CD8-positive, alpha-beta T cell (primary cell): ENCODE measurements at places on chromosomes 4 and X.

- DNase-seq = no peak
Observed at GRCh38 chr4:130568746-130569145, 1472.8 kb downstream of the C4orf33 start.

DNA sequence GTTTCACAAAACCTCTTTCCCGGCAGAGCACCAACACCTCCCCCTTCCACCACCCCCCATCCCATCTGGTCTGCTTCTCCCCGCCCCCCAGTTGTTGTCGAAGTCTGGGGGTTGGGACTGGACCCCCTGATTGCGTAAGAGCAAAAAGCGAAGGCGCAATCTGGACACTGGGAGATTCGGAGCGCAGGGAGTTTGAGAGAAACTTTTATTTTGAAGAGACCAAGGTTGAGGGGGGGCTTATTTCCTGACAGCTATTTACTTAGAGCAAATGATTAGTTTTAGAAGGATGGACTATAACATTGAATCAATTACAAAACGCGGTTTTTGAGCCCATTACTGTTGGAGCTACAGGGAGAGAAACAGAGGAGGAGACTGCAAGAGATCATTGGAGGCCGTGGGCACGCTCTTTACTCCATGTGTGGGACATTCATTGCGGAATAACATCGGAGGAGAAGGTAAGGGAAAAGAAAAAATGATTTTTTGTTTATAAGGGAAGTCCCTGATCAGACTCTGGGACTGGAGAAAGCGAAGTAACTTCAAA lies at the start of gene PDGFRA:
Gene PDGFRA, plus strand, starts transcription at position 333 of the 541 bp plus-strand sequence. CDS start 29,476 bp downstream, outside the sequence.
- no peak for DNase-seq

DNA sequence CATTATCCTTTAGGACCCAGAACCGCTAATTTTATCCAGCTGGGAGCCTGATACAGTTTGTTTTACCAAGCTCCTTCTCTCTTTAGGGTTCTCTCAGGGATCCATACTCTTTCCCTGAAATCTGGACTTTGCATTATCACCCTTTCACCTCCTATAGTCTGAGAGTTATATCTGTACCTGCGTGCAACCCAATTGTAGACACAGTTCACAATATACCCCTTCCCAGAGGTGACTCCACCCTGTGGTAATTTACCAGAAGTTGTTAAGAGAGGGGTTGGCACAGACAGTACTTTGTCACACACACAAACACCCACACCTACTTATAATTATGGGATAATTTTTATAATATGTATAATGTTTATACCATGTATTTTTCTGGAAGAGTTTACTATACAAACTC lies 275.8 kb upstream of the NR3C2 start:
- no peak for DNase-seq

GRCh38 chr4:99587803-99588202 lies 13.2 kb downstream of the MTTP start:
- no peak for DNase-seq

- no peak for DNase-seq
Observed at GRCh38 chrX:129361576-129361975, 161.7 kb downstream of the SMARCA1 start.

GRCh38 chr4:153514001-153514526 lies 47.9 kb downstream of the TMEM131L start:
- DNase-seq = no peak

DNA sequence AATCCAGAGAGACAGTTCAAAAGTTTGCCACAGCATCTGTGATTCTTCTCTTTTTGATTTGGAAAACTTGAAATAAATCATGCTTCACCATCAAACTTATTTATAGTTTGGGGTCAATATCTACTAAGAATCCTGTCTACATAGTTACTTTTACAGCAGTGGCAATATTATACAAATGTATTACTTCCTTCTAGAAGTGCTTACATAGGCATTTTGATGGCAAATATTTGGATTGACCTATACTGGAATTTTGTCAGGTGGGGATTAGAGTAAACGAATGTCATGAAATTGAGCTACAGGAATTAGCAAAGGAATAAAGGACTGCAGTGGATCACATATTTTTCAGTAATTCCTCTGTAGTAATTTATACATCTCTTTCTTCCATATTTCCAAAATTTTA lies 1885.5 kb upstream of the ADGRL3 start:
- DNase-seq = no peak

GRCh38 chr4:89904524-89904923 lies 9.9 kb downstream of the MMRN1 start:
- DNase-seq = no peak

DNA sequence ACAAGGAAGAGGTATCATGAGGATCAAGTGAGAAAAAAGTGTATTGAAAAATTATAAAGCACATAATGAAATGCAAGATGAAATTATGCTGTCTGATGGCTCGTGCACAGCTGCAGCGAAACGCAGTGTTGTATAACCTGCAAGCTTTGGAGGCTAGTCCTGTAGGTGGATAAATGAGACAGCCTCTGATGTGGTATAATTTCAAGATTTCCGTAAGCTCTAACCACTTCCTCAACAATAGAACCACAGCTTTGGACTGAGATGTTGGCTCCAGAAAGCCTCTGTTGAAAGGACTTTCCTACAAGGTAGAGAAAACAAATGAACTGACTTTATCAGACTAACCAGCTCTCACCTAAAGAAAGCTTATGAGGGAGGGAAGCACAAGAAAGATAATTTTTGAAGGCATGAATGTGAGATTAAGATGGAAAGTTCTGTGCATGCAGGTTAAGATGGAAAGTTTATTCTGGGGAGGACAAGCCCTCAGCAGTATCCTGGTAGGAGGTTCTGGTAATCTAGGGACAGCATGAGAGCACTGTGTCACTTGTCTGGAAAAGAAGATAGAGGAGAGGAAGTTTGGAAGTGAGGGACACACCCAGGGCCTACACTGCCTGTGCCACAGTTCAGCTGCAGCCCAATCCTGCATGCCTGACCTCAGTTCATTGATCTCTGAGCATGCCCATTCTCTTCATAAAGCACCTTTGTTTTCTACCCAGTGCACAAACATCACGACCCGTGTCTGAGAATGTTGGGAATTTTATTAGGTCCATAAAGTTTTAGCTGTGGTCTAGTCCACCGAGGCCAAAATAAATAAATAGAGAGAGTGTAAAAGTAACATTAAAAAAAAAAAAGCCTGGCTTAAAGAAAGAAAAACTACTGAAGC lies 161.5 kb upstream of the SFRP2 start:
- DNase-seq = no peak

- no peak for DNase-seq
Observed at GRCh38 chrX:51917604-51918003, 24.2 kb downstream of the MAGED1 start.
